Left kidney (tissue), 8 donors: ENCODE measurements at places on chromosomes 13 and 19.

DNA sequence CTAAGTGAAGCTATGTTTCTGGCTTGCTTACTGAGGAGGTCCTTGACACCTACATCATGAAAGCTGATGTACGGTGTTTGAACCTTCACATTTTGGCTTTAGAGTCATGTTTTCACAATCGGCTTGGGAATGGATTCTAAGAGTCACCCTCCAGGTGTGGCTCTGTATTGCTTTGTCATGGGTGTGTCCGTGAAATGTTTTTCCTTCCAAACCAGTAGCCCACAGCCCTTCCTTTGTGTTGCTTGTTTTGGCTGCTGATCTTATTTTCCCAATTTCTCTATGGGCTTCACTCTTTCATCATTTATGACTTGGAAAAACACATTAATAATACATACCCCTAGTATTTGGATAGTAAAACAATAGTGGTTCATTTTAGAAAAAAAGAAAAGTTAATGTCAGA lies 240.6 kb downstream of the GGACT start:
- DNase-seq = no peak

GRCh38 chr13:110398564-110399507 lies 91.8 kb downstream of the COL4A2 start:
- DNase-seq = no peak

DNA sequence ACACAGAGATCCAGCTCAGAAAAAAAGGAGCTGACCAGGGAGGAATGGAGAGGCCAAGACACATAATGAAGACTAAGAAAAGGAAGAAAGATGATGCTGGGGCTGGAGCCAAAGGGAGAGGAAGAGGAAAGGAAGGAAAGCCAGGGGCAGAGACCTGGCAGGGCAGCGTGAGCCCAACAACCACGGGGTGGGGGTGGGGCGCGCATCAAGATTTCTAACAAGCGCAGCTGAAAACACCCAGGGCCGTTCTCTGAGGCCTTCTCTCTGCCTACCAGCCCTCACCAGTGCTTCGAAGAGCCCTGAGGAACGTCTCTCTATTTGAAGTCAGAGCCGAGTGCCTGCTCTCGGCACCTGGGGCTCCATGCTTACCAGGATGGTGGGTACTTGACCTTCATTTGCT lies 23.6 kb upstream of the POU2F2 start:
- no peak for DNase-seq

DNA sequence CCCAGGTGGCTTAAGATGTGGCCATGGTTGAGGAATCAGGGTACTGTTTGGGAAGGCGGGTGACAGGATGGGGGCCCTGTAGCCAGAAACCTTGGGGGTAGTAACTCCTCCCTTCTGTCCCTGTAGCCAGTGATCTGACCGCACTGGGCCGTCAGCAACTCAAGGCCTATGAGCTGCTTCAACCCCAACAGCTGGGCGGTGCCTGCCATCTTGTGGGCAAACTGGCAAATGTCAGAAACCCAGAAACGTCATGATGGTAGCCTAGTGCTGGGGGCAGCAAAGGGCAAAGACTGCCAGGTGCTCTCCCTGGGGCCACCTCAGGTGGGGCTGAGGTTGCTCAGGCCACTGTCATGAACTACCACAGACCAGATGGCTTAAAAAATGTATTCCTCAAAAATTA lies 3.5 kb downstream of the COPE start:
- no peak for DNase-seq

- no peak for DNase-seq
These were observed 9.9 kb upstream of the KLHL26 start for GRCh38 chr19:18626906-18627305.

DNA sequence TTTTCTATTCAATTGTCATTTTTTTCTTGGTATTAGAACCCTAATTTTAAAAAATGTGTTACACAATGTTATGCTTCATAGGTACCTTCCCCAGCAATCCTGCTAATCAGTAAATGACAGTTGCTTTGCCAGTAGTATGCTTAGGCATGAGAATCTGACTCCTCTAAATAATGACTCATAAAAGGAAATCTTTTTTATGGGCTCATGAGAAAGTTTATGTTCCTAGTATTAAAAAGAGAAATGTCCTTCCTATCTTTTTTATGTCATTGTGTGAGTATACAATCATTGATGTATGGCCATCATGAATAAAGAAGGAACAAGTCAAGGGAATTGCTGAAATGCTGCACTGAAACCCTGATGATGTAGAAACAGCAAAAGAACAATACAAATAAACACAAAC lies 1237.7 kb upstream of the PCDH20 start:
- no peak for DNase-seq
